ENCODE measurements at places on chromosomes 2 and 18.

GRCh38 chr18:7566567-7567473 lies at the start of gene PTPRM:
PTPRM (plus strand) TSS chr18:7567316; CDS start chr18:7567819, 503 bp downstream.
- DNase-seq: no peak

DNA sequence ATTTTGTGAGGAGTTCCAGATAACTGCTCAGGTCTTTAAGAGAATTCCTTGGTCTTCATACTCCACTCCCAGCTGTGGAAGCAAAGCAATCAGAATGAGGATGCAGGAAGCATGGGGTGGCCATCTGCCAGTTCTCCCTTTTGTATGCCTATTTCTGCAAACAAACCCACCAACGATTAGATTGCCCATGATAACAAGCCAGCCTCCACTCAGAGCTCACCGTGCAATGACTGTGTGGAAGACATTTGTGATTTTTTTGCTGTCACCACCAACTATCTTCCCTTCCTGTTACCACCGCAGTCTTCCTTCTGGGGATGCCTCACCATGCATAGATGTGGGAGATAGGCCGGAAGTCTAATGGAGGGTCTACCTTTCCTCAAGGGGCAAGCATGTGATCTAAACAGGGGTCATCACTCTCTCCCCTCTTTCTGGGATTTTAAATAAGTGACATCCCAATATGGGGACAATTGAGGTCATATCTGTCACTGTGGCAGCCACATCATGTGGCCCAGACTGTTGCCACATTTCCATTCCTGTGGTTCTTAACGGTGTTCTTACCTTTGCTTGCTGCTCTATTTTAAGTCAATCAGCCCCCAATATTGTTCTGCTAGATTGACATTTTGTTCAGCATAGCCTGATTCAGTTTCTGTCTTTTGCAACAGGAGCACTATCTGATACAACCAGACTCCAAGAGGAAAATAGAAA lies 4.4 kb downstream of the AFF3 start:
- no peak for DNase-seq

DNA sequence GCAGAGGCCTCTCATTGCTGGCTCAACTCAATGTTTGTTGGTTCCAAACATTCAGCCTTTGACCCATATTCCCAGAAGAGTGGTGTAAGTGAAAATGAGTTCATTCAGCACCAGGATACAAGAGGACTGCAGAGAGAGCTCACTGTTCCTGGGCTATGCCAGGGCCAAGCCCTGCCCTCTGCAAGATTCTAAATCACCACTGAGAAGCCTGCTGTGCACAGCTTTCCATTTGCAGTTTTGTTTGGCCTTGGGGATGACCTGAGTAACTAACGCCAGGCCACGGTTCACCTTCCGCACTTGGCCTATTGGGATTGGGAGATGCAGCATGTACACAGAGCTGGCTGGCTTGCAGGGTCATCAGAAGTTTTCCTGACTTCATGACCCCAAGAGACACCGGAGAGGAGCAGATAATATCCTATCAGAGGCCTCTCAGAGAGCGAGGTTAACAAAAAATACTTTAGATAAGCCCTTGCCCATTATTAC lies 12.6 kb downstream of the GKN1 start:
- no peak for DNase-seq

DNA sequence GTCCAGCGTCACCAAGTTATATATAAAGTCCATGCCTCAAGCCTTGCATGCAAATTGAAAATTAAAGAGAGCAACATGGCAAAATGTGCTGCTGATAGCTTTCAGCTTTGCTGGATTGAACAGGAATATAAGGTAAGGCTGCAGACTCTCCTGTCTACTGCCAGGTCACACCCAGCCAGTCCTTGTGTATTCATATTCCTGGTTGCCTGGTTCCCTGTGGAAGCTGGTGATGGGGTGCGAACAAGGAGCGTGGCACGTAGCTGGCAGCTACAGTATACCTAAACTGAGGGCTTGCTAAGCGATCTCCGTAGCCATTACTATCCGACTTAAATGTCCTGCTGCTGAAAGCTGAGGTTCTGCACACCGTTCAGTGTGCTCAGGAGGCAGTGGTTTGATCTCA lies 50.1 kb upstream of the NOSTRIN start:
- DNase-seq: no peak

DNA sequence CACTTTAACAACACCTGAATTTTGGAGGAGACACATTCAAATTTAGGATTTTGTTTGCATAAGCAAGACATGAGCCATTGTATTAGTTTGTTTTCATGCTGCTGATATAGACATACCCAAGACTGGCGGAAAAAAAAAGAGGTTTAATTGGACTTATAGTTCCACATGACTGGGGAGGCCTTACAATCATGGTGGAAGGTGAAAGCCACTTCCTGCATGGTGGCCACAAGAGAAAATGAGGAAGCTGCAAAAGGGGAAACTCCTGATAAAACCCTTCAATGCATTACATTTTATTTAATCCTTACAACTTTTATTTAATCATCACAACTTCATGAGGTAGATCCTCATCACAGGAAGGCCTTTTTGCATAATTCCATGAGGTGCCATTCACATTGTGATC lies 242.0 kb upstream of the STON1 start:
- no peak for DNase-seq

DNA sequence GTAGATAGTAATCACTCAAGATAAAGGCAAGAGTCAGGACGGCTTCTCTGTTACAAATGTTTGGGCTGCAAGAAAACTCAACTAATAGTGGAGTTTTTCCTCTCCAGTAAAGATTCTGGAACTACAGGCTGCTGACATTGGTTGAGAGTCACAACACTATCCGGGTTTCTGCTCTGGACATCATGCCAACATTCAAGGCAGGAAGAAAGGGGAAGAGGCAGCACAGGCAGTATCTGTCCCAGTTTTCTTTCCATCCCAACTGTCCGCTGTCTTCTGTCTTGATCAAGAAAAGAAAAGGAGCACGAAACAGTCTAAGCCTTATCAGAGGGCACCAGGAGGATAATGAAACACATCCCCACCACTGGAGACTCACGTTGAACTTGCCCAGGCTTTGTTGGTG lies 132.1 kb downstream of the MAIP1 start:
- no peak for DNase-seq

GRCh38 chr18:37532917-37533316 lies 32.7 kb downstream of the CELF4 start:
- no peak for DNase-seq

- DNase-seq: no peak
Measured at GRCh38 chr2:204749319-204749718, 204.0 kb downstream of the PARD3B start.

GRCh38 chr2:224941960-224942359 lies 100.3 kb downstream of the DOCK10 start:
- DNase-seq: no peak

GRCh38 chr2:229443141-229443540 lies 172.1 kb upstream of the PID1 start:
- DNase-seq: no peak

- DNase-seq: no peak
Measured at GRCh38 chr2:172452845-172453244, 25.5 kb downstream of the ITGA6 start.

GRCh38 chr18:23523429-23524212 lies 20.3 kb downstream of the RMC1 start:
- DNase-seq: no peak

- DNase-seq: no peak
Measured at GRCh38 chr2:207413376-207413907, 116.3 kb upstream of the CREB1 start.

DNA sequence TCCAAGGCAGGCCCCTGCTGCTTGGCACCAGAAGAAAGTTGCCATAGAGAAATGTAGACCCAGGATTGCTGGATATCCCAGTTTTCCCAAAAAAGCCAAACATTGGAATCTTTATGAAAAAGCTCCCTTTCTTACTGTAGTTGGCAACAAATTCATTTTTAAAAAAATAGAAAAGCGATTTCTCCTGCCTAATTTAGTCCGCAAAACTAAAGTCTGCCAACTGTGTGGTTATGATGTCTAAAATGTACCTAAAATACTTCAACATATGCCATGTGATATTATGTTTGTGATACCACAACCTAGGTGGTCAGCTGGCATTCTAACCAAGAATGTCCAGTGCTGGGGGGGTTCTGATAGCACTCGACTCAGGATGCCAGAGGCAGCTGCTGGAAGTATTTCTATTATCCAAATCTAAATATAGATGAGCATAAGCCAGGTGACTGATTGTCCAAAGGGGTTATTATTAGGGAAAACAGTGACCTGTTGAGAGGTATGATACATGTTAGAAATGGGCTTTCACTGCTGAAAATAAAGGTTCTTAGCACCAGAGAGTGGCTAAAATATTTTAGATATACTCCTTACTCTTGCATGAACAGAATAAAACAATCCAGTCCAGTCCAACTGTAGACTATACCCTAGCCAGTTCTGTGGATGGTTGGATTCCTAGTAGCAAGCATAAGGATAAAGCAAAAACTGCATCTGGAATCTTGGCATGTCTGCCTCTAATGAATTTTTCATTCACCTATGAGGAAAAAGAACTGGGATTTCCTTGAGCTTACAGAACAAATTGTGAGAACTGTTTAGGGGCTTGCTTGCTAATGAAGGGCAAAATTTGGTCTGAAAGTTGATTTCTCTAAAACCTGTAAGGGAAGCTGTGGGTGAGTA lies 101.7 kb downstream of the STK39 start:
- DNase-seq: no peak

DNA sequence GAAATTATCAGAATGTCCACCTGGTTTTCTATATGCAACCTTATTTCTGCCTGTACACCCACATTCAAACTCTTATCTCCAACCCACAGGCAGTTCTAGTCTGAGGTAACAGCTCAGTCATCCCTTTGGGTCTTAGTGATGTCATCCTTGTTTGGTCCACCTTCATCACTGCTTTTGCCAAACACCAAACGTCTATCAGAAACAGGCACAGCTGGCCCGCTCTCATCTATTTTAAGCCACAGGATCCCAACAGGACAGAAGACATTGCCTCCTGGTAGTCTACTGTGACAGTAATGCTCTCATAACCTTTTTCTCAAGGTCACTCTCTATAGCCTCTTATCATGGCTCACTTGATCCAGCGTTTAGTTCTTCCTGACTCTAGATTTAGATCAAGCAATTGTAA lies 99.0 kb upstream of the CHAC2 start:
- DNase-seq: no peak

DNA sequence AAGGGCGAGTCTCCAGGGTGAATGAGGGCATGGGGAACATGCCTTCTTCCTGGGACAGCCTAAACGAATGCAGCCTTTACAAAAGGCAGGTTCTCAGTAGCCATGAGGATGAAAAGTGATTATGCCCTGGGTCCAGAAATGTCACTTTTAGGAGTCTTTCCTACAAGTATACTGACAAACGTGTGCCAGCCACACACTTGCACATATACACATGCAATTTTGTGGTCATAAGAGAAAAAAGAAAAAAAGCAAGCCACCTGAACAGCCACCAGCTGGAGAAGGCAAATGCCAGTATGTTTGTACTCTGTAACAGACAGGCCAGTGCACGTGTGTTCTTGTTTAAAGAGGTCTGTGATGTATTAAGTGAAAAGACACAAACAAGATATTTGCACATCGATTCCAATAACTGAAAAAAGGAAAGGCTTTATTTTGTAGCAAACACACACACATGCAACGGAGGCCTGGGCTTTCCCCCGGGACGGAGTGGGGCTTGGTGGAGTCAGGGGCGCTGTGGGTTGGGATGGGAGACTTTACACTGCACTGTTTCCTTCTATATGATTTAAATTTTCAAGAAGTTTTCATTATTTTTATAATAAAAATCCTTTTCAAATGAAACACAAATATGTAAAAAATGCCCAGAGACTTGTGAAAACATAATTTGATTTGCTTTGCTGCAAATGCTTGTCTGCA lies 108.4 kb downstream of the FAM210A start:
- DNase-seq: no peak

DNA sequence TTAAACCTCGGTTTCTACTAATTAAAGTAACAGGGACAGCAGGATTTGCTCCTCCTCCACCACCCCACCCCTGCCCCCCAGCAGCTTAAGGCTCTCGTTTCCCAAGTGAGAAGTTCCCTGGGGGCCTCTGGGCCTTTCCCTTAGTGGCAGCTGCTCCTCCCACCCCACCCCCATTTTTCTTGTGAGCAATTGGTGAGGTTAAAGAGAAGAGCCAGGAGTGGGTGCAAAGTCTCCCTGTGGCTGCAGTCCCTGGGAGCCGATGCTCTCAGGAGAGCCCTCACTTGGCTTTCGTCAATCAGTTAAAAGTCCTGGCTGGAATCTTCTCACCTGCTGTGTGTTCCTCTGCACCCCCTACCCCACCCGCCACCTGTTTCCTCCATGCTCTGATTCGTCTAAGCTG lies 48.7 kb upstream of the AGAP1 start:
- no peak for DNase-seq

GRCh38 chr2:26317377-26318105 lies 28.4 kb upstream of the SELENOI start:
- DNase-seq: no peak

- no peak for DNase-seq
Measured at GRCh38 chr2:112692918-112693317, 27.9 kb upstream of the NT5DC4 start.

GRCh38 chr2:74556159-74556558 lies 1.6 kb downstream of the DOK1 start:
- no peak for DNase-seq

DNA sequence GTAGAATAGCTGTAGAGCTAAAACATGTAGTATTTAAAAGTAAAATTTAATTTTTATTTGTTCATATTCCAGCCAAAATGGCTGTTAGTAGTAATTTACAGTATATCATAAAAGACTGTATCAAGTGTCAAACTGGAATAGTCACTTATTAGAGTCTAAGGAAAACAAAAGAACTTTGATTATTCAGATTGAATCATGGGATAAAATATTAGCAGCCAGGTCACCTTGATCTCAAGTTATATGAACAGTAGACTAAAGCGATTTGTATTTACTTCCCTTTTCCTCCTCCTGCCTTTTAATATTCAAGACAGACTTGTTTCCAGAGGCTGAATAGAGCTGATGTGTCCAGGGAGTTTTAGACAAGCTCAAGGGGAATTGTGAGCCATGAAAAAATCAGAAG lies 54.4 kb downstream of the PMAIP1 start:
- DNase-seq: no peak

- DNase-seq: no peak
Measured at GRCh38 chr2:7899241-7899640, 782.6 kb upstream of the ID2 start.

- no peak for DNase-seq
Measured at GRCh38 chr2:217370391-217370790, 510.5 kb upstream of the TNP1 start.

- DNase-seq: no peak
Measured at GRCh38 chr2:145379934-145380333, 860.0 kb upstream of the ZEB2 start.

GRCh38 chr2:238561230-238561629 lies 134.5 kb downstream of the ASB1 start:
- DNase-seq: no peak

DNA sequence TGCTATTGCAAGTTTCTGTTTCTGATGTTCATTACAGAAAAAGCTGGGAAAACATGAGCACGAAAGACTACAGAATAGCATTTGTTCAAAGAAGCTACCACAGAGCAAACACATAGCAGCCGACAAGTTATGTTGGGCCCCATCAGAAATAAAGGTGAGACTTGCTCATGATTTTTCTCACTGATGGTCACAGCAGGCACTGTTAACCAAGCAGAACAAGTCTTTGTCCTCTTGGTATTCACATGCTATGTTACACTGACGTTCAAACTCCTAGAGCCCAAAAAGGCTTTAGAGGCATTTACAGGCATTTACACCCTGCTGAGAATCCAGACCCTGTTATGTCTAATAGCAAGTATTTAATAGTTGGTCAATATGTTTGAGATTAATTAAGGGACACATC lies 235.0 kb upstream of the HNMT start:
- no peak for DNase-seq

Measured in T-helper 22 cell (primary cell).